ENCODE measurements at places on chromosomes 4 and X.

DNA sequence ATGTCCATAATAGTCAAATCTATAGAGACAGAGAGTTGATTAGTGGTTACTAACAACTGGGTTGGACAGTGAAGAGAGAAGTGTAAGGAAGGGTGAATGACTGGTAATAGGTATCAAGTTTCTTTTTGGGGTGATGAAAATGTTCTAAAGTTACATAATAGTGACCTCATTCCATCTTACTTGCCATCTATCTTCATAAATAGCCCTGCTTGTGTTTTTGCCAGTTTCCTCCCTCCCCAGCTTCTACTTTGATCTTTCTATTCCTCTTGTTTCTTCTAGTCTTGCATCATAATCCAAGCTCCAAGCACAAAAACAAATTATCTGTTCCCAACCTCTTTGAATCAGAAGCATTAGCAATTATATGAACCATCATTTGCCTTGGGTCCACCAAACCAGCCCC lies 40.2 kb upstream of the TET2 start:
- no peak for DNase-seq

DNA sequence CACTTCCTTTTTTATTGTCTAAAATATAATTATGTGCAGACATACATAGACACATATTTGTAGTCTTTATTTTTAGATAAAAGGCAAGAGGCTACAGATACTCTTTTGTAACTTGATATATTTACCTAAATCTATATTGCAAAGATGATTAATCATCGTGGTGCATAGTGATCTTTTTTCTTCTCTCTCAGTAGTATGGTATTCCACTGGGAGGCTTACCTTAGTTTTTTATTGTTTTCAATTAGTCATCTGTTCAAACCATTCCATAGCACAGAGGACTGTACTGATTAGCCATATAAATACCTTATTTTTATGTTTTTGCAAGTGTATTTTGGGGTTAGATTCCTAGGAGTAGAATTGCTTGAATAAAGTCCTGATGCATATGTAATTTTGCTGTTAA lies 619.7 kb downstream of the GRXCR1 start:
- DNase-seq, result no peak

DNA sequence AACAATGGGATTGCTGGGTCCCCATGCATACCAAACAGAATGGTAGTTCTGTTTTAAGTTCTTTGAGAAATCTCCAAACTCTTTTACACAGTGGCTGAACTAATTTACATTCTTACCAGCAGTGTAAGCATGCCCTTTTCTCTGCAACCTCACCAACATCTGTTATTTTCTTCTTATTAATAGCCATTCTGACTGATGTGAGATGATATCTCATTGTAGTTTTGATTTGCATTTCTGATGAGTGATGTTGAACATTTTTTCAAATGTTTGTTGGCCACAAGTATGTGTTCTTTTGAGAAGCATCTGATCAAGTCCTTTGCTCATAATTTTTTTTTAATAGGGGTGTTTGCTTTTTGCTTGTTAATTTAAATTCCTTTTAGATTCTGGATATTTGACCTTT lies 41.2 kb upstream of the ZMAT1 start:
- DNase-seq, result no peak

GRCh38 chr4:110055158-110055768 lies 142.6 kb downstream of the EGF start:
- DNase-seq, result no peak

DNA sequence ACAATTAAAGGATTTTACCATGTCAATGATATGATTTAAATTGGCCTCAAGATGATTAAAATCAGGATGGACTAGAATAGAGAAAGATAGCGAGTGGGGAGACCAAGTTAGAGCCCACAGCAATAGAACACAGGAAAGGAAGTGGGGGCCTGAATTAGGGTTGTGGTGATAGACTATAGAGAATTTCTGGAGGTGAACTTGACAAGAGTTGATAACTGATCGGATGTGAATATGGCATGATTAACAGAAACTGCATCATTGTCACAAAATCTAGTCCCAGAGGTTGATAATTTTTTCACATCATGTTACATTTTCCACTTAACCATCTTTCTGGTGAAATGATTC lies 26.3 kb upstream of the TRPC3 start:
- DNase-seq, result no peak

DNA sequence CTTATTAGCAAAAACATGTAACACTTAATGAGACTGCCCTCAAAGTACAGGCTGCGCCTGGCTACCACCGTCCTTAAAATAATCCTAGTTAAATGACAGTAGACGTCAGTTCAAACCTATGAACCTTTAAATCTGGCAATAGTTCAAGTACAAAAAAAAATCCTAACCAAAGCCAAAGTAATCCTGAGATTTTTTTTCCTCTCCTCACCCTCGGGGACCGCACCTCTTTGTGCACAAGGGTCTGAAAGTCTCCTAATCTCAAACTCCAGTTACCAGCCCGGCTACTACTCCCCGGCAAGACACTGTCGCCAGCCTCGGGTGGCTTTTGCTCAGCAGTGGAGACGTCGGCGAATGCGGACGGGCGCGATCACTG lies 439 bp downstream of the SEC31A start:
- no peak for DNase-seq

- DNase-seq, result no peak
Observed at GRCh38 chr4:8554555-8555100, 25.6 kb upstream of the GPR78 start.

DNA sequence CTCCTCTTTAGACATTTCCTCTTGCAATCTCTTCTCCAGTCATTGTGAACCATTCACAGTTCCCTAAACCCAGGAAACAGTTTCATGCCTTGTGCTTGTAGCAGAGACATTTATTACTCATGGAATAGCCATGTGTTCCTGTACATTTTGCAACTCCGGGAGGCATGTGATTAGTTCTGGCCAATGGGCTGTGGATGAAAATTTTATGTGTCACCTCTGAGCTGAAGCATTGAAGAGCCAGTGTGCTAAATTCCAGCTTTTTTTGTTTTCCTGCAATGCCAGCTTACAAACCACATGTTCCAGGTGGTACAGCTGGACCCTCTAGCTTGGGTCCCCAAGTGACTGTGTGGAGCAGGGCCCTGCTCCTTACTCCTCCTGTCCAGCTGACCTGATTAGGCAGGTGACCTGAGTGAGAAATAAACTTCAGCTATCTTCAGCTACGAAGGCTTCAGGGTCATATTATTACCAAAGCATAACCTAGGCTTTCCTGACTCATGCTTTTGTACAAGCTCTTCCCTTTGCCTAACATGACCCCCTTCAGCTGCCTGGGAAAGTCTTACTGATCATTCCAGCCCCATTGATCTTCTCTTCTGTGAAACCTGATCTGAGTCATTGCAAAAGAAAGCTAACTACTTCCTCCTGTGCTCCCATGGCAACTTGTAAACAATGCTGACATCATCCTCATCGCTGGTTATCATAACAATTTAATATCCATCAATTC lies 200.4 kb downstream of the PTTG2 start:
- DNase-seq, result peak; percentile 97

- no peak for DNase-seq
Observed at GRCh38 chr4:114783215-114783595, 184.6 kb downstream of the UGT8 start.

Data from ELR (cell line).